Left renal cortex interstitium (tissue), 4 donors: ENCODE measurements at places on chromosomes 6 and 20. TPM values are rescaled to one million over a fixed set of nuclear protein-coding genes. Genes with fewer than 3 reads are reported as not detected.

The ANGPT4 gene
- polyA plus RNA-seq: 0.26 TPM

The CFAP61 gene
- 3.9 TPM for polyA plus RNA-seq

The TRIM40 gene
- not detected for polyA plus RNA-seq

The MUC22 gene
- polyA plus RNA-seq: not detected

The KCNK15 gene
- 0.19 TPM for polyA plus RNA-seq

The FAM83D gene
- polyA plus RNA-seq: 15.0 TPM

The BMP7 gene
- 66.4 TPM for polyA plus RNA-seq

The MED23 gene
- polyA plus RNA-seq: 55.7 TPM

The AURKA gene
- polyA plus RNA-seq: 15.3 TPM

The TP53TG5 gene
- polyA plus RNA-seq: 0.97 TPM

The SLC44A4 gene
- polyA plus RNA-seq: 51.3 TPM

DNA sequence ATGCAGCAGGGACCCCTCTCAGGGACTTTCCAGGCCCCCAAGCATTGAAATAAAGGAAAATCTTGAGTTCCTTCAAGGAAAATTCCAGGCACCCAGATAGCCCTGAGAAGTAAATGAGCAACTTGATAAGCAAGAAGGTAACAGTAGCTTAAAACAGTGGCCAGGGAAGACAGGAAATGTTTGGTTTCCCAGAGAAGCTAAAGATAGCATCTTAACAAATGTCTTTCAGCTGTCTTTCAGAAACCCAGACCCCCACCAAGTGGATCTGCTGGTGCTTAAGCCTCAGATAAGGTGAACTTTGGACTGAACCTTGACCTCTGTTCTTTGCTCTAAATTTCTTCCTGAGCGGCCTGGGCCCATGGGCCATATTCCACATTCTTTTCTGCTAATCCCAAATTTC is 117.8 kb upstream of the CST7 start:
- DNase-seq: no peak

DNA sequence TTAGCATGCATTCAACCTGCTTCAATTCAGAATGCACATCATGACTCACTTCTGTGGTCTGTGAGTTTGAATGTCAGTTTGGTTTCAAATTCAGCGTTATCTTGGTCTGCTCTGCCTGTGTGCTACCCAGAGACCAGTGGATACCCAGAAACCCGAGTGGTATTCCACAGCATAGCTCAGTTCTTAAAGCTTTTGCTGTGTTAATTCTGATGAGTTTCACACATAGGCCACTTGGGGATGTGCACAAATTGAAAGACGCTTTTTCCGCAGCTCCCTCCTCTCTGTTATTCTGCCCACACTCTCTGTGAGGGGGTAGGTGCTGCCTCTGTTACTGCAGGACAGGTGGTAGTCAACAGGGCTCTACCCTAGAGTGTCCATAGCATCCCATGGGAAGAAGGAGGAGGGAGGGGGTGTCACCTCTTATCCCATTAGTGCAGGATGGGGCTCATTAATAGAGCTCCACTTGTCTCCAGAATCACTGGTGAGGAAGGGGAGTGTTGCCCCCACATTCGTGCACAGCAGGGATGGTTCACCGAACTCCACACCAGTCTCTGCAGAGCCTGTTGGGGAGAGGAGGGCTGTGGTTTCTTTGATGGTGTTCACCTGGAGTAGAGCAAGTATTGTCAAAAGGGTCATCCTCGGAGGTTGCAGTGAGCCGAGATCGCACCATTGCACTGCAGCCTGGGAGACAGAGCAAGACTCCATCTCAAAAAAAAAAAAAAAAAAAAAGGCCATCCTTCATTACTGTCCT is 29.2 kb upstream of the SDCBP2 start:
- DNase-seq: no peak

DNA sequence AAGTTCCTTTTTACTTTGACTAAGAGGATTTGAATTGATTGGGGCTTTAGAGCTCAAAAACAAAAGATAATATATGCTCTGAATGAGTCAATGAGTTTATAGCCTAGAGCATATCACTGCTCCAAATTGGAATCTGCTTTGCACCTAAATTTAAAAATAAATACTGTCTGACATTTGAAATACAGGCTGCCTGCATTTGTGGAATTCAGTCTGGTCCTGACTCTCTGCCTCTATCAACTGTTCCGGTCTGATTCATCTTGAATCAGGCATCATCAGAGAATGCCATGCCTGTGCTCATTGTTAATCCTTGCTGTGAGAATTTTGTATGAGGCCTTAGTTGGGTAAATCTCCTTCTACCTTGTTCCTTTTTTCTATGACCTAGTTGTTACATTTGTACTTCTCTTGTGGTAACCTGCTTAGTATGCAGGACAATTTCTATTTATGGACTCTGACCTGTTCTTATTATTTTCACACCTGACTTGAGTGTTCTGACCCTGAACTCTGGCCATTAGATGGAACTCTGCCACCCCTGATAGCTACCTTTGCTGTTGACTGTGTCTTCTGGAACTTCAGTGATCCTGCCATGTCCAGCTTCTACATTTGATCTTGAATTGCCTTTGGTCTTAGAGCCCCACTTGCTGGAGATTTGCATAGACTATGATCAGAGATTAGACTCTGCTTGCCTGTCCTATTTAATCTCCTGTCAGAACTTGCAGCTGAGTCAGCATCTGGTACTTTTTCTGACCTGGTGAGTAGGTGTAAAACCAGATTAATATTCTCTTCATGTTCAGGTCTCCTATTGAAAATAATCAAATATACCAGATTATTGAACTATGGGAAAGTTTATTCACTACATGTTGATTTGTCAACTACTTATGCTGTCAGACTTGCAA is 442.7 kb upstream of the HS3ST5 start:
- DNase-seq: no peak

DNA sequence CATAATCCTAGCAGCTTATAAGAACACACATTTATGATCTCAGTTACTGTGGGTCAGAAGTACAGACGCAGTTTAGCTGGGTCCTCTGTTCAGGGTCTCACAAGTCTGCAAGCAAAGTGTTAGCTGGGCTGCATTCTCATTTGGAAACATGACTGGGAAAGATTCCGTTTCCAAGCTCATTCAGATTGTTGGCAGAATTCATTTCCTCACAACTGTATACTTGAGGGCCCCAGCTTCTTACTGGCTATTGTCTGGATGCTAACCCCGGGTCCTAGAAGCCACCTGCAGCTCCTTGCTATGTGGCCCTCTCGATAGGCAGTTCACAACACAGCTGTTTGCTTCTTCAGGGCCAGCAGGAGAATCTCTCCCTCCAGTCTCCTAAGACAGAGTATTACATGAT is 13.1 kb downstream of the TCP11 start:
- DNase-seq: no peak

- no peak for DNase-seq
These were observed 114.1 kb downstream of the PLCB1 start for GRCh38 chr20:8246153-8246552.

DNA sequence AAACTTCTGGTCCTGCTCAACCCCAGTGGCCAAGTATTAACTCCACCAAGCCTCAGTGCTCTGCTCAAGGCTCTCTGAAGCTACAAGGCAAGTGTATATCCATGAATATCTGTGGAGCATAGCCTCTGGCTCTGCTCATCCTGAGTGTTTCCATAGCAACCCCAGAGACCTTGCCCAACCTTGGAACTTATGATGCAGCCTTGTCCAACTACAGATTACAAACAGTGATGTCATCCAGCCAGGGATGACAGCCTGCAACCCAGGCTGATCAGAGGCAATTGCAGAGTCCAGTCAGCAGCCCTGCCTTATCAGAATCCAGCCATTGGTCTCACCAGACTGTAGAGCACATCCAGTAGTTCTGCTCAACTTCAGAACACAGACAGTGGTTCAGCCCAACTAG is 65.5 kb upstream of the SPACA1 start:
- no peak for DNase-seq

- DNase-seq: no peak
These were observed 110.3 kb downstream of the COL19A1 start for GRCh38 chr6:69976591-69977090.

DNA sequence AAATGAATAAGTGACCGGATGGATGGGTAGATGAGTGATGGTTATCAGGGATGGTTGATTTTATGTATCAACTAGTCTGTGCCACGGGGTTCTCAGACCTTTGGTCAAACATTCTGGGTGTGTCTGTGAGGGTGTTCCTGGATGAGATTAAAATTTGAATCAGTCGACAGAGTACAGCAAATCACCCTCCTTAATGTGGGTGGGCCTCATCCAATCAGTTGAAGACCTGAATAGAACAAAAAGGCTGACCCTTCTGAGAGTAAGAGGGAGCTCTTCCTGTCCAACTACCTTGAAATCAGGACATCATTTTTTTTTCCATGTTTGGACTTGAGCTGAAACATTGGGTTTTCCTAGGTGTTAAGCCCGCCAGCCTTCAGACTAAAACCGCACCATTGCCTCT is 136.4 kb upstream of the ATXN1 start:
- DNase-seq: no peak

DNA sequence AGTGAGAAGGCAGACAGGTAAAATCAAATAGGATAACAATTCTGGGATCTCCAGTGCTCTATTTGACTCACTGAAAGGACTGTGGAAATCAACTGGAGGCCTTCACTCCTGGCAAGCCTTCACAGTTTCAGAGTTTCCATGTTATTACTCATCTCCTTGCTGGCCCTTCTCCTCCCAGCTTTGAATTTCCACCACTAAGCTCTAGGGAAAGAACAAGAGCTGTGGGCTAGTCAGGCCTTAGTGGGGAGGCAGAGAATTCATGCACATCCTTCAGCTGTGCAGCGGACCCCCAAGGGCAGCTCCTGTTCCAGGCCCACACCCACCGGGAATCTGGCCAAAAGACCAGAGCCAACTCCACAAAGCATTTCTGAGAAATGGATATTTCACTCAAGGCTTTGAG is 26.0 kb downstream of the MYLIP start:
- no peak for DNase-seq

- DNase-seq: no peak
These were observed 1608.8 kb downstream of the GRIK2 start for GRCh38 chr6:103002282-103002681.

DNA sequence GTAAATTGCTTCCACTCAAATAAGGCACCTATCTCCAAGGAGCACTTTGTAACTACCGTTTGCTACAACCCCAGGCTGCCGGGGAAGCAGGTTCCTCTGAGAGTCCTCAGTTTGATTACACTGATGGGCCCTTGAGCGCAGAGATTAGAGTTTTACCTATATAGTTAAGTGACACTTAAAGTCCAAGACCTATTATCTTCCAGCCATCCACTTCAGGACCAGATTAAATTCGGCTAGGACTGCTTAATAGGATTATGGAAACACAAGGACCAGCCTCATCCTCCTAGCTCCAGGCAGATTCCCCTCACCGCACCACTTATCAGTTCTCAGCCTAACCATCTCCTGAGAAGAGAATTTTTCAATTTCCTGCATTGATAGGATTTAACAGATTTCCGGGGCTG is 64.7 kb upstream of the TIAM2 start:
- DNase-seq: no peak

GRCh38 chr20:17873410-17874270 is 95.0 kb downstream of the SNX5 start:
- no peak for DNase-seq
